ENCODE measurements at places on chromosomes 7 and 10.

DNA sequence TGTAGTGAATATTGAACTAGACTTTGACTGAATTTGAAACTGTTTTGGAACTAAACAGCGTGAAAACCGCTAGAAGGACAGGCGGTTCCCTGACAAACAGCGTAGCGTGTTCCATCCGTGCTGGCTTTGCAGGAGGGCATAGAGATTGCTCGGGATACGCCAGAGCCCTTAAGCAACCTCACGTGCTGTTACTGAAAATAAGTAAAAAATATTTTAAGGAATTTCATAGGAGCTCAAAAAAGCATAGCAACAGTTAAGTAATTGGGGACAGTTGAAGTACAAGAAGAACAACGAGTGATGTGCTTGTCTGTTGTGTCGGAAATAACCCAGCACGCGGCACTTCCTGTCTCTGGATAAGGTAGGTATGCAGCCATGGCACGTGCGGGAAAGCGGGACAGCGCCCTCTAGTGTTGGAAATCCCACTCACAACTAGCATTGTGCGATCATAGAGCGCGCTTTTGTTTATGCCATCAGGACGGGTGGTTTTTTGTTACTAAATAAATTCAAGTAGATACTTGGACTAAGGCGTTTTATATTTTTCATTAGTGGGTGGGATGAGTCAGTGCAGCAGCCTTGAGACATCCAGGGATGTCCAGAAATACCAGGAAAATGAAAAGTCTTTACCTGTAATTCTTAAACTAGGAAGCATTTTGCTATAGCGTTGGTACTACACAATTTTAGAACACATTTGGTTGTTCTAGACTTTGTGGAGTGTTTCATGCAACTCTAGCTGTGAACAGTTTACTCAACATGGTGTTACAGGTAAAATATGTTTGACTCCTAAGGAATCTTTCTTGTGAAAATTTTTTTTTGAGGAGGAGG lies 50.4 kb downstream of the DNAJB6 start:
- peak; percentile 13 for DNase-seq

DNA sequence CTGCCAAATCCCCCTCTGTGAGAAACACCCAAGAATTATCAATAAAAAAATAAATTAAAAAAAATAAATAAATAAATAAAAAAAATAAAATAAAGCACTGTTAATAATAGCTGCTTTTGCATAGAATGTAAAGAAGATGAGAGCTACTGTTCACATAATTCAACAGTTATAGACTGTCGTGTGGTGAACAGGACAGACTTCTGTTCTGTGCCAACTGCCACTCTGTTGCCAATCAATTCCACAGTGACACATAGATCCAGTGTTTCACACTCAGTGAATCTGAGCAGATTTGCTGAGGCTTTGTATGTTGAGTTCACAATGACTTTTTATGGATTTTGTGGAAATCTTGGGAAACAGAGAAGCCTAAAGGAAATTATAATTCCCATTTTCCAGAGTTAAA lies 14.9 kb downstream of the ARHGAP19 start:
- DNase-seq: no peak

DNA sequence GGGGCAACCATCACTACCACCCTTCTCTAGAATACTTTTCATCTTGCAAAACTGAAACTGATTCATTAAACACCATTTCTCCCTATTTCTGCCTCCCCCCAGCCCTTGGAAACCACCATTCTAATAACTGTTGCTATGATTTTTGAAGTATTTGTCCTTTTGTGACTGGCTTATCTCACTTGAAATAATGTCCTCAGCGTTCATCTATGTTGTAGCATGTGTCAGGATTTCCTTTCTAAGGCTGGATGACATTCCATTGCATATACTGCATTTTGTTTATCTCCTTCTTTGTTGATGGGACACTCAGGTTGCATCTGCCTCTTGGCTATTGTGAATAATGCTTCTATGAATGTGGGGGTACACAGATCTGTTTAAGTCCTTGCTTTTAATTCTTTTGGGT lies 327.6 kb upstream of the ZNF32 start:
- DNase-seq: no peak

GRCh38 chr7:40400525-40400924 lies 265.7 kb downstream of the SUGCT start:
- no peak for DNase-seq

- no peak for DNase-seq
Observed at GRCh38 chr10:69051710-69052487, 36.0 kb upstream of the SRGN start.

DNA sequence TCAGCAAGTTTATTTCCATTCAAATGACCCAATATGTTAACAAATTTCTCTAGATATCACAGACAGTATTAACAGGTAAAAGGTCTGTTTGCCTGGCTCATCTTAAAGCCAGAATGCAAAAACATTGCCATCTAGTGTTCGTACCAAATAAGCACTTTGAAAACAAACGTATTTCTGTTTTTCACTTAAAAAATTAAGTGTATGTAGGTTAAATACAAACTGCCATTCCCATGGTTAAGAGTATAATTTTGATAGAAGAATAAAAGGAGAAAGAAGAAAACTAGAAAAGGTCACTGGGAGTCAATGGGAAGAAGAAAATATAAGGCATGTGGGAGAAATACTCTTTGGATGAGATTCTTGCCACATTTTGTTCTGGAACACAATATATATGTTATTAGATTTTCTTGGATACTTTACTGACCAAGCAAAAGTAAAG lies 51.0 kb downstream of the ORC5 start:
- no peak for DNase-seq

GRCh38 chr7:53302496-53303246 lies 267.2 kb downstream of the POM121L12 start:
- no peak for DNase-seq

GRCh38 chr7:106190589-106191330 lies 78.6 kb upstream of the SYPL1 start:
- DNase-seq: no peak

GRCh38 chr7:13259930-13260329 lies 572.5 kb downstream of the ARL4A start:
- DNase-seq: no peak

GRCh38 chr7:84912993-84913635 lies 273.7 kb downstream of the SEMA3D start:
- no peak for DNase-seq

GRCh38 chr10:91210014-91210413 lies 10.4 kb upstream of the PCGF5 start:
- no peak for DNase-seq

DNA sequence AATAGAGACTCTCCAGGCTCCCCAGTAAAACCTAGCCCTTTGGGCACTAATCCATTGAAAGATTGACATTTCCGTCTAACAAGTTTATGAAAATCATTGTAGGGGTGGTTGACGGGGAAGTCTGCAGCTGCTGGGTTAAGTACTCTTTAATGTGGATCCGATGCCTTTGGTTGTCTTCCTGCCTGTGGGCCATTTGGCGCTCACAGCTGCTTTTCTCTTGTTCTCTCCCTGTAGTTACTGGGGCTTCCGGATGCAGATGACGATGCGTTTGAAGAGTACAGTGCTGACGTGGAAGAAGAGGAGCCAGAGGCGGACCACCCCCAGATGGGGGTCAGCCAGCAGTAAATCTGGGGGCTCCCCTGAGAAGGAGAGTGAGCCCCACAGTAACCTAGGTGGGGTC lies 22.4 kb downstream of the MTURN start:
- DNase-seq: no peak

DNA sequence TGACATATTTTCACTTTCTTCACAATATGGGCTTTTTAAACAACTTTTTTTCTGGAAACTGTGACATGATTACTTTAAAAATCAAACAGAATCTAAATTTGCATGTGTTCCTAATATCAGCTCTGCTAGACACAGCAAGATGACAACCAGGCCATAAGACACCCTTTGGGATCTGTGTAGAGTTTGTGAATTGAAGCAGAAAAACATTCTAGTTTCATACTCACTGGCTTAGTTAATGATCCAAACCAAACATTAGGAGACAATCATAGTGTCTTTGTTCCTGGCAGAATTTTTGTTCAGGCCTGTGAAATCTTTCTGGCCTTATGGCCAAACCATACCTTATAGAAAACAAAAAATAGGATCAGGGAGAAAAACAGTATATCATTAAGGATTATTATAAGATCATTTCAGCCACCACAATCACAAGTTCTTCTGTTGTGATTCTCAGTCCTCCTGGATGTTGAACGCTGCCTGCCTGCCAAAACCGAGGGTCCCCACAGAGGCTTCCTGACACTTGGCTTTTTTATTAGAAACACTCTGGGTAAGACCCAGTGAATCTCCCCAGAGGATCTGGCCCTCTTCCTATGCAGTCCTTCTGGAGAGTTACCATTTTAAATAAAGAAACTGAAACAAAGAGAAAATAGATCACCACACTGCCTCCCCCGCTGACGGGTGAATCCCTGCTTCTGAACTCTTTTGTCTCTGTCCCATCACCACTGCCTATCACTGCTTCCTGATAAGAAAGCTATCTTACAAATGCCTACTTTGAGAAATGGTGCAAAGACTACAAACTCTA lies 79.2 kb upstream of the PPP1R3C start:
- no peak for DNase-seq

GRCh38 chr10:132117636-132118190 lies 52.0 kb downstream of the JAKMIP3 start:
- DNase-seq: no peak

GRCh38 chr7:34752929-34753328 lies 94.9 kb downstream of the NPSR1 start:
- no peak for DNase-seq

DNA sequence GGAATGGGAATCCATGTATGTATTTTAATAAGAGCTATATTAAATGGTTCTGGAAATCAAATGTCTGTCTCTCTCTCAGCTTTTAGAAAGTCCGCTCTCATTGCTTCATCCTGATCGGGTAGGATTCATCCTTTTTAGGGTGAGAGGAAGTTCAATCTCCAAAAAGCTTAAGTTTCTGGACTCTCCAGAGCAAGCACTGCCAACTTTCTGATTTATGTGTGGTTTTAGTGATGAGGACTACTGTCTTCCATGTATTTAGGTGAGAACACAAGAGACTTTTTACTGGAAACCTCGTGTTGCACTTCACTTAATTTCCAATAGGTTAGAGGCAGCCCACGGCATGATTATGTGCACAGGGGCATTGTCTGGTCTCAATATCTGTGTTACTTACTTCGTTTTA lies 267.9 kb downstream of the SUGCT start:
- DNase-seq: no peak

GRCh38 chr10:28986117-28986792 lies 302.6 kb upstream of the LYZL1 start:
- no peak for DNase-seq

- DNase-seq: no peak
Observed at GRCh38 chr7:19557726-19558465, 150.9 kb downstream of the POLR1F start.

- no peak for DNase-seq
Observed at GRCh38 chr10:9608602-9609001, 1409.1 kb upstream of the CELF2 start.

GRCh38 chr10:71260622-71261325 lies 48.4 kb downstream of the UNC5B start:
- no peak for DNase-seq

DNA sequence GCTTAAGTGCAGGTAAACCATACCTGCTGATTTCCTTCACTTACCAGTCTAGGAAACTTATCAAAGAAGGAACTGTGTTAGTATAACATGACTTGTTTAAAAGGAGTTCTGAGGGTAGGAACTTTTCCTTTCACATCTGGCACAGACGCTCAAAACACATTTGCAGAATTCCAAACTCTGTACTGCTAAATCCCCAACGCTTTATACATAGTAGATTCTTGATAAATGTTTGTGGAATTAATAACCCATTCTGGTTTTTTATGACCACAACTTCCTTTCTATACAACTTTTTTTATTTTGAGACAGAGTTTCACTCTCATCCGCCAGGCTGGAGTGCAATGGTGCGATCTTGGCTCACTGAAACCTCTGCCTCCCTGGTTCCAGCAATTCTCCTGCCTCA lies 7.7 kb upstream of the TRUB1 start:
- DNase-seq: no peak

- DNase-seq: no peak
Observed at GRCh38 chr10:123142701-123143161, 5.2 kb upstream of the HMX2 start.

Data from NCI-H524 treated with DMSO at 0.1 percent for 48 hours (cell line).